Renal cortex interstitium (tissue), 15 donors: ENCODE measurements at places on chromosomes 4 and X. TPM values are rescaled to one million over a fixed set of nuclear protein-coding genes. Genes with fewer than 3 reads are reported as not detected.

FAT1 gene
- 279 TPM for polyA plus RNA-seq

DNA sequence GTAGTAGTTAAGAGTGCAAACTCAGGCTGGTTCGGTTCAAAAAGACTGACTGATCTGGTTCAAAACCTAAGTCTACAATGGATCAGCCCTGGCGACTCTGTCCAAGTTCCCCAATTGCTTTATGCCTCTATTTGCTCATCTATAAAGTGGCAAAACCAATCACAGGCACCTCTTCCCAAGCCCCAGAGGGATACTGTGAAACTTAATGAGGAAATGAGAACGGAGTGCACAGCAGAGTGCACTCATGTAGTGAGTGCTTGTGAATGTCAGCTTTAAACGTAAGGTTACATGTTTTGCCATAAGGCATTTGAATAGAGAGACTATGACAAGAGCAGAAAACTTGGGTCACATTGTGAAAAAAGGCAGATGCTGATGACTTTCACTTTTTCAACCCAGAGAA is 199.7 kb upstream of the KLF3 start:
- DNase-seq: no peak

SLITRK4 gene
- 14.7 TPM for polyA plus RNA-seq

HTR2C gene
- 0.51 TPM for polyA plus RNA-seq

- no peak for DNase-seq
Observed at GRCh38 chr4:155908187-155909139, 5.0 kb downstream of the TDO2 start.

DNA sequence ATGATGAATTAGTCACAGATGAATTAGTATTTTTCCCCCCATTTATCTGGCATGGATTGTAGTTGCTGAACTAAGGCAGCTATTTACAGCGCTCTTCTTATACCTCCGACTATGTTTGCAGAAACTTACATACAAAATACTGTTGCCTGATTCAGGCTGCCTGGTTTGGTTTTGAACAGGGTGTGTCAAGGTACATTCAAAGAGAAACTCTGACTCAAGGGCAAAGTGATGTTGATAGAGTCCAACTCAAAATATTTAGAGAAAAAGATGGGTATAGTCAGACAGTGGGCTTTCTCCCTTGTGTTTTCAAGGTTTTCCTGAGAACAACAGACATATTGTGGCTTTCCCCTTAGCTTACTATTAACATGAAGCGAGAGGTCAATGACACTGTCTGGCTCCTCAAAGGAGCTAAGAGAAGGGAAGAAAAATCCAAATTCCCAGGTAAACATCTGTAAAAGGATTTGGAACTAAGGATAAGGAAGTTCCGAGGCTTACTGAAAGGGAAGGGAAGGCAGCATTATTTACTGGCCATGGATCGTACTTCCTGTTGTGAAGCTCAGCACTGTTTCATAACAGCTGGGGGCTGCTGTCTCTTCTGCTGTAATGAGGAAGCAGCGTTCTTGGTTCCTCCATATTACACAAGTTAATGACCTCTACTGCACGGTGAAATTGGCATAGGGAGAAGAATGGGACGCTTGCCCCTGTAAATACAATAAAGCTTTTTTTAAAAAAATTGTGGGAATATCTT is 30.9 kb downstream of the FAM9C start:
- DNase-seq: peak; percentile 59

- no peak for DNase-seq
Observed at GRCh38 chr4:114226968-114227760, 247.7 kb upstream of the ARSJ start.

GRCh38 chrX:12770440-12770839 is 20.8 kb upstream of the PRPS2 start:
- no peak for DNase-seq

GRCh38 chr4:172050911-172051310 is 237.7 kb downstream of the GALNTL6 start:
- DNase-seq: no peak
